ENCODE measurements at places on chromosomes 2 and 18.

DNA sequence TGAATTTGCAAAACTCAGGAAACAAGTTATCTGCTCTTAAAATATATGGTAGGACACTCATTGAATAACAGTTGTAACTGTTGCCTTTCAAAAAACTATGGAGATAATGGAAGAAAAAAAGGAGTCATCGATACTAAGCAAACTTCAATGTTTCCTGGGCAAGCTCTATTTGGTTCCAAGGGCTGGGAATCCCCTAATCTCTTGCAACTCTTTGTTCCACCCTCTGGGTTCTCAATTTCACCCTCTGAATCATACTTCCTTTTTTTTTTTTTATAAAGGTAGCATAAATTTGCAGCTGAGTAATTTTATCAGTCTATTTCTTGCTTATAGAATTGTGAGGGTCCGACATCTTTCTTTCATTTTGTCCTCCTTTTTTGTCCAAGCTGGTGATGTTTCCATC lies 36.7 kb downstream of the SLC9A4 start:
- DNase-seq = no peak

GRCh38 chr2:6589150-6589549 lies 276.6 kb downstream of the CMPK2 start:
- no peak for DNase-seq

GRCh38 chr2:220555961-220556630 lies 928.7 kb downstream of the SLC4A3 start:
- no peak for DNase-seq

DNA sequence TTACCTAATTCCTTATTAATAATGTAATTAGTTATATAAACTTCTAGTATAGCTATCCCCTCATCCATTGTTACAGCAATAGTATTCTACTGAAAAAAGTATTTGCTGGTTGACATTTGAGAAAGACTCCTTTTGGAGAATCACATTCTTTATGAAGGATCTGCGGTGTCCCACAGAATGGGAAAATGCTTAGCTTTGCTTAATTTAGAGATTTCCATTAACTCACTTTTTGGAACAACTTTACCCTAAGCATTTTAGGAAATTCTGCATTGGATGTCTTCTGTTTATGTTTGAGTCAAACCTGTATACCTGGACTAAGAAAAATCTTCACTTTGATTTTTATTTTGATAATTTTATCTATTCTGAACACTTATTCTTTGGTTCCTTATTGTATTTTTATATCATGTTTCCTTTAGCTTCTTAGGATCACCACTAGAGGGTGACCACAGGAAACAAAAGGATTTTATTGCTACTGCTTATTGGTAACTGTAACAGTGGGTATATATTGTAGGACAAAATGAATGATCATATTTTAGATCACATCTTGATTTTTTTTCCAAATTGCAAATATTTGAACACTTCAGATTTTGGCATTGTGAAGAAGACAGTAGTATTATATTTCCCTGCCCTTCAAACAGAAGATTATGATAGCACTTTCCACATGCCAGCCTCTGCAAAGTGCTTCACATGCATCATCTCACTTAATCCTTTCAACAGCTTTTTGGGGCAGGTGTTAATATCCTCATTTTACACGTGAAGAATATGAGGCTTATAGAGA lies 79.6 kb downstream of the MIB1 start:
- DNase-seq = peak; percentile 43

GRCh38 chr18:35611518-35611917 lies 30.0 kb downstream of the GALNT1 start:
- no peak for DNase-seq

- DNase-seq = no peak
Observed at GRCh38 chr2:55810622-55811020, 113.0 kb downstream of the EFEMP1 start.
